ENCODE measurements at places on chromosomes 3 and 15. TPM values are rescaled to one million over a fixed set of nuclear protein-coding genes. Genes with fewer than 3 reads are reported as not detected.

Gene VWA5B2
- total RNA-seq: 0.50 TPM

Gene LTK
- total RNA-seq: 0.38 TPM

Gene UCN2
- not detected for total RNA-seq

Gene CADPS
- total RNA-seq: 10.2 TPM

Gene CACNA2D2
- total RNA-seq: 14.1 TPM

Gene COLQ
- 1.9 TPM for total RNA-seq

Gene TMEM202
- total RNA-seq: not detected

Data from H1 (cell line).